ENCODE measurements at places on chromosomes 6 and 20.

GRCh38 chr6:124546601-124547000, 415.6 kb upstream of the RNF217 start:
- DNase-seq: no peak

GRCh38 chr6:106677282-106677681, 47.9 kb downstream of the QRSL1 start:
- no peak for DNase-seq

GRCh38 chr6:90859612-90860011, 272.7 kb upstream of the MAP3K7 start:
- no peak for DNase-seq

GRCh38 chr6:131295081-131295480, 159.8 kb downstream of the AKAP7 start:
- no peak for DNase-seq

- no peak for DNase-seq
These were observed 67.9 kb upstream of the EEF1E1 start for GRCh38 chr6:8170245-8170644.

All from C1 segment of cervical spinal cord (tissue), 14 donors.